Activated CD8-positive, alpha-beta memory T cell treated with anti-CD3 and anti-CD28 coated beads, Interleukin-2, amount 50 U/mL, for 4 hours (primary cell): ENCODE measurements at places on chromosomes 11 and 22.

- no peak for DNase-seq
These were observed 36.9 kb downstream of the CNTF start for GRCh38 chr11:58659404-58659803.

DNA sequence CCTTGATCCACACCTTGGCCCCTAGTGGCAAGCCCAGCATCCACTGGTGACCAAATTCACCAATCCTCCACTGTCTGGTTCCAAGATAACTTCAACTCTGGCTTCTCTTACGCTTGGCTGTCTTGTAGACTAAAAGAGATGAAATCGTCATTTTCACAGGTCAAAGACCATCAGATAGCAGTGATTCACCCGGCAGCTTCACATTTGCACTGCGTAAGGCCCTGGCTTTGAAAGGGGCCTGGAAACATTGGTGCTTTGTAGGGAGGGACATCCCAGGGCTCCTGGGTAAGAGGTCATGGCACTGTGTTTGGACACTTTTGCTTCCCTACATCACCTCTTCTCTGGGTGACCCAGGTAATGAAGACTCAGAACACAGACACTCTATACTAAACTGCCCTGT lies 30.1 kb upstream of the FADD start:
- DNase-seq = no peak

- no peak for DNase-seq
These were observed 95.4 kb downstream of the RNF169 start for GRCh38 chr11:74844072-74844471.

DNA sequence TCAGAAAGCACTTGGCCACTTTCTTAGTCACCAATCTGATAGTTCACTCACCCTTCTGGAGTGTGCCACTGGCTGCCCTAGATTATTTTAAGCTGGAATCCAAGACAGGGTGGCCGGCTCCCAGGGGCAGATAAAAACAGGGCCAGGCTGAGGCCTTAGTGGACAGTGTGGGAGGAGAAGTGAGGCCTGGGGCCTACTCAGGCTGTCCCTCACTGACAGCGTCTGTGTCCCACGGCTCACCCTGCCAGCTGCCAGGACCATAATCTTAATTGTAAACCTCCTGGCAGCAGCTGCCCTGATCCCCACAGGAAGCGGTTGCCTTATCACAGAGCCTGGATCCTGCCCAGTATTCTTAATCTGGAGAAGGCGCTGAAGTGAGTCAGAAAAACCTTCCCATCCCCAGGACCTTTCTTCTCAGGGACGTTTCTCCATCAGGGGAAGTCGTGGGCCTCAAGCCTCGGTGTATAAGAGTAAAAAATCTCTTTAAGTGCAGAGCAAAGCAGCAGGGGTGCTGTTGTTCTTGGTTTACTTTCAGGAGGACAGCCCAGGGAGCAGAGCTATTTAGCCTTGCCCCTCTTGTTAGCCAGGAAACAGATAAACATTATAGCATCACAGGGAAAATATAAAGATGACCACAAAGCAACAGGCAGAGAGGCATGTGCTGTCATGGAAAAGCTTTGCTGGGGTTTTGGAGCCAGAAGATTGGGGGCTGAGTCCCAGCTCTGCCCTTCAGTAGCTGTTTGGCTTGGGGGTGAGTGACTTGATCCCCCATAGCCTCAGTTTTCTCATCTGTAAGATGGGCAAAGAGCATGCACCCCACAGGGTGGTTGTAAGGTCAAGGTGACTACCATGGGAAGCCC lies 39.6 kb downstream of the TSPAN18 start:
- no peak for DNase-seq

DNA sequence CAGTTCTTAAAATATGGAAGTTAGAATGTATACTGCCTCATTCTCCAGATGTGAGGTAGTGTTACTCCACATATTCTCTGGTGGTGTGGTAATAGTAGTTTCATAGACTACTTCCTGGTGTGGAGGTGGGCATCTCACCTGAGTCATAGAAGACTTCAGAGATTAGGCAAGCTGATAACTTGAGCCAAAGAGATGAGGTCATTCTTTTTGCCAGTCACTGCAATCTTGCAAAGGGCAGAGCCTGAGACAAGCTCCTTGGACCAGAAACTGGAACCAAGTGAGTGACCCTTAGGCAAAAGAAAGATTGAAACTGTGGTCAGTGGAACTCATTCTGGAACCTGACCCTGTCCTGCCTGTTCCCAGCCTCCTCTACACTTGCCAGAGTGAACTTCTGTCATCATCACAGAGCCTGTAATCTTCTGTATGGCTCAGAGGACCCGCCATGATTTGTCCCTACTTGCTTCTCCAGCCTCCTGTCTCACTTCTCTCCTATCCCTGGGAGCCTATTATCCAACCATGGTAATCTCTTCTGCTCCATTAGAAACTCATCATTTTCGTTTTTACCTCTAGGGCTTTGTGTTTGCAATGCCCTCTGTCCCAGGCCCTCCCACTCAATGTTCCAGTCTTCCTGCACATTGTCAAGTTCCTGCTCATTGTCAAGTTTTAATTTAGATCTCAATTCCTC lies 10.6 kb upstream of the CCDC83 start:
- no peak for DNase-seq

DNA sequence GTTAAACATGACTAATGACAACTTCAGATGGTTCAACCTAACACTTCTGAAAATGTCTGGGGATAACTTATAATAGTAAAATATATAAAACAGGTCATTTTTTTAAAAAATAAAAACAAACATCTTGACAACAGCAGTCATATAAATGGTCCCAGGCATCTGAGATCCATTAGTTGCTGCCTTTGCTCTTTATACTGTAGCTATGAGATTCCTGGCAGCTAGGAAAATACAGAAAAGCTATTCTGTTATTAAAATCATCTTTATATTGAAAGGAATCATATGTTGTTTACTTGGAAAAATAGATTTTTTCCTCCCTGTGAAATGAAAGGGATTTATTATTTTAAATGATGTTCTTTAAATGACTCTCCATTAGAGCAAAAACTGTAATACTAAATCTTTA lies 55.7 kb upstream of the DEUP1 start:
- DNase-seq = no peak

- DNase-seq = no peak
These were observed 31.7 kb downstream of the METTL15 start for GRCh38 chr11:28139841-28140415.

DNA sequence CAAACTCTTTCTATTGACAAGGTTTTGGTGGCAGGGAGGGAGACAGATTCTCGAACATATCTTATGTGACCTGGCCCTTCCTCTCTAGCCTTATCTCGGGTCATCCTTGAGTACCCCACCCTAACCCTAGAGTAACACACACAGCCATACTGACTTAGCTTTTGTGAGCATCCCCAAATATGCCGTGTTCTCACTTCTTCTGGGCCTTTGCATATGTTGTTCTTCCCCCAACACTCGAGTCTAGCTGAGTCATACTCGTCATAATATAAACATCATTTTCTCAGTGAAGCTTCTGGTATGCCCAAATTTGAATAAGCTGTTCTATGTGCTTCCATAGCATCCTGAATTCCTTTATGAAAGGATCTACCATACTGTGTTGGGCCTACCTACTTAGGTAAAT lies 8.0 kb downstream of the TTC17 start:
- DNase-seq = no peak
